ENCODE measurements at places on chromosomes 12 and 14.

GRCh38 chr12:57934819-57935218, 6.5 kb upstream of the ATP23 start:
- DNase-seq, result no peak

- DNase-seq, result no peak
Measured at GRCh38 chr14:56129092-56129491, 10.9 kb downstream of the PELI2 start.

- no peak for DNase-seq
Measured at GRCh38 chr12:77592836-77593235, 237.9 kb upstream of the NAV3 start.

DNA sequence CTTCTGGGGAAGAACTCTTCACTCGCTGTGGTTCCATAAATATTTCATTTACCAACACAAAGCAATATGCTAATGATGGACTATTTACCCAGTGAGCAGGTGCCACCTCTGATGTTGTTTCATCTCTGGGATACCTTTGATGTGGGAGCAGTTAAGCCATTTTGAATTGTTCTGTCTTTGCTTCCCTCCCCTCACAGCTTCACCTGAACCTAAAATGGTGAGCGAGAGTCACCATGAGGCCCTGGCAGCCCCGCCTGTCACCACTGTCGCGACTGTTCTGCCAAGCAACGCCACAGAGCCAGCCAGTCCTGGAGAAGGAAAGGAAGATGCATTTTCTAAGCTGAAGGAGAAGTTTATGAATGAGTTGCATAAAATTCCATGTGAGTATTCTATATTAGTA, 352.7 kb downstream of the SYT1 start:
- no peak for DNase-seq

DNA sequence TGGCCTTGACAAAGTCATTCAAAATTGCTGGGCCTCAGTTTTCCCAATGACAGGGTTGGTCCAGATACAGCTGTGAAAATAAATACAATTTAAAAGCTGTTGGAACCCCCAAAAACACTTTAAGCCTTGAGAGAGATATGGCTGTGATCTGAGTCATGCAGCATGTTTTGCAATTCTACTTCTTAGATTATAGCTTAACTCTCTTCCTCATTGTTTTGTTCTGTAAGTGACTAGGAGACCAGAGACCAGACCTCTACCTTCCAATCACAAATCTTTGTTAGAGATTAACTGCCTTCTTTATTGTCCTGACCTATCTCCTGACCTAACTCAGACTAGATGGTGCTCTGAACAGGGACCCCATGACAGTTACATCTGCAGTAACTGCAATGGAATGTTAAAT, 198.1 kb downstream of the STXBP6 start:
- DNase-seq, result no peak

GRCh38 chr12:107092669-107093416, 506 bp downstream of the CRY1 start:
- DNase-seq, result peak; percentile 35

- no peak for DNase-seq
Measured at GRCh38 chr12:124833693-124834122, 30.0 kb downstream of the SCARB1 start.

DNA sequence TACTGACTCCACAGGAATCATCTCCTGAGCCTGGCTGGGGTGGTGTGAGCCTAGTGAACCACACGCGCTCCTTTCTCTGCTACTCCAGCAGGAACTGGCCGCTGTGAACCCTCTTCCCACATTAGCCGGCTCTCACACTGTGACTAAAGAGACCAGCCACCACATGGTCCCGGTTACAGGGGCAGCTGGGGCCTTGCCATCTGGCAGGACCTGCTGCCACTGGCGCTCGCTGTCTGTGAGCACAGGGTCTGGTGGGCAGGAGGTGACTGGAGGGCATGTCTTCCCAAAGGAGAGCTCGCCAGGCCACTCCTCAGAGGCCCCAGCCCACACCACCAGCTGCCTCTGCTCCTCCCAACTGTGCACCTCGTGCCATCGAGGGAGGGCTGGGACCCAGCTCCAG, 99.3 kb downstream of the SINHCAF start:
- no peak for DNase-seq

DNA sequence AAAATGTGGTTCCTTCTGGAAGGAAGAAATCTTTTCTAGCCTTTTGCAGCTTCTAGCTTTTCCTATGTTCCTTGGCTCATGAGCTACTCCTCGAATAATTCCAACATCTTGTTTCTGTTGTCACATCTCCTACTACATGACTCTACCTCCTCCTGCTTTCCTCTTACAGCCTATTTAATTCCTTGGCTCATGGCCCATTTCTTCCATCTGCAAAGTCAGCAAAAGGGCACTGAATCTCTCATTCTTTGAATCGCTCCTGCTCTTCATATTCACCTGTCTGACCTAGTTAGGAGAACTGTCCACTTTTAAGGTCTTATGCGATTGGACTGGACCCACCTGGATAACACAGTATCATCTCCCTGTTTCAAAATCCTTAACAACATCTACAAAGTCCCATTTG, 15.8 kb downstream of the PRKD1 start:
- DNase-seq, result no peak

DNA sequence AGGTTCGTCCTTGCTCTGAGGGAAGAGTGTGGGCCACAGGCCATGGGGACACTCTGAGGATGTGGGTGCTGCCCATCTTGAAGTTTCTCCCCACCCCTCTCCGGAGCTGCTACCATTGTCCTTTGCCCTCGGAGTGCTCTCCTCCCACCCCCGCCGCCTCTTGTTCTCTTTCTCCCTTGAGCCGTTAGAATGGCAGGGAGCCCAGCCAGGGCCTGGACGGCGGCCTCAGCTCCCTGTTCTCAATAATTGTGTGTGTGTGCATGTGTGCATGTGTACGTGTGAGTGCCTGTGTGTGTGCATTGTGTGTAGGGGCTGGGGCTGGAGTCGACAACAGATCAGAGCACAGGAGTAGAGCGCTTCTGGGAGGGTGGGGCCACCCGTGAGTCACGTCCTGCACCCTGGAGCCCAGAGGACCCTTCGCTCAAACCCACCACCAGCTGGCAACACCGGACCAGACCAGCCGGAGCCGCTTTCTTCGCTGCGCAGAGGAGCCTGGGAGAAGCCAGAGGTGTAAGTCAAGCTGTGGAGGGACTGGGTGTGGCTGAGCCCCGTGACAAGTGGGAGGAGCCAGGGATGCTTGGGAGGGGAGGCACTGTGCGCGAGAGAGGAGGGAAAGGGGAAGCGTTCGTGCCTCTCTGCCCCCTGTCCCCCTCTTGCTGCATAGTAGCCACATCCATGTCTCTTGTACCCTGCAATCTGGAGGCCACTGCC, 25.9 kb upstream of the KCNA5 start:
- DNase-seq, result no peak

GRCh38 chr12:101620762-101621133, 26.0 kb downstream of the MYBPC1 start:
- DNase-seq, result no peak

GRCh38 chr14:33369972-33370371, 431.3 kb downstream of the NPAS3 start:
- DNase-seq, result no peak

Measured in renal cortex interstitium (tissue), 15 donors.